ENCODE measurements at places on chromosomes 3 and 15. TPM values are rescaled to one million over a fixed set of nuclear protein-coding genes. Genes with fewer than 3 reads are reported as not detected.

FBXO40 gene
- 0.68 TPM for total RNA-seq

GOLGA8B gene
- total RNA-seq = 370 TPM

CRABP1 gene
- 0.74 TPM for total RNA-seq

TRANK1 gene
- total RNA-seq = 7.6 TPM

CAND2 gene
- total RNA-seq = 118 TPM

IL5RA gene
- 0.43 TPM for total RNA-seq

CCDC39 gene
- total RNA-seq = 3.5 TPM

GATA2 gene
- total RNA-seq = 11.9 TPM

CX3CR1 gene
- 2.0 TPM for total RNA-seq

NOX5 gene
- 10.7 TPM for total RNA-seq

CPNE9 gene
- total RNA-seq = 0.31 TPM

SCAMP5 gene
- total RNA-seq = 37.0 TPM

GJD2 gene
- total RNA-seq = not detected

TBCCD1 gene
- total RNA-seq = 33.1 TPM

LSM3 gene
- 14.9 TPM for total RNA-seq

C2CD4A gene
- 0.12 TPM for total RNA-seq

QTRT2 gene
- total RNA-seq = 24.0 TPM

DNA sequence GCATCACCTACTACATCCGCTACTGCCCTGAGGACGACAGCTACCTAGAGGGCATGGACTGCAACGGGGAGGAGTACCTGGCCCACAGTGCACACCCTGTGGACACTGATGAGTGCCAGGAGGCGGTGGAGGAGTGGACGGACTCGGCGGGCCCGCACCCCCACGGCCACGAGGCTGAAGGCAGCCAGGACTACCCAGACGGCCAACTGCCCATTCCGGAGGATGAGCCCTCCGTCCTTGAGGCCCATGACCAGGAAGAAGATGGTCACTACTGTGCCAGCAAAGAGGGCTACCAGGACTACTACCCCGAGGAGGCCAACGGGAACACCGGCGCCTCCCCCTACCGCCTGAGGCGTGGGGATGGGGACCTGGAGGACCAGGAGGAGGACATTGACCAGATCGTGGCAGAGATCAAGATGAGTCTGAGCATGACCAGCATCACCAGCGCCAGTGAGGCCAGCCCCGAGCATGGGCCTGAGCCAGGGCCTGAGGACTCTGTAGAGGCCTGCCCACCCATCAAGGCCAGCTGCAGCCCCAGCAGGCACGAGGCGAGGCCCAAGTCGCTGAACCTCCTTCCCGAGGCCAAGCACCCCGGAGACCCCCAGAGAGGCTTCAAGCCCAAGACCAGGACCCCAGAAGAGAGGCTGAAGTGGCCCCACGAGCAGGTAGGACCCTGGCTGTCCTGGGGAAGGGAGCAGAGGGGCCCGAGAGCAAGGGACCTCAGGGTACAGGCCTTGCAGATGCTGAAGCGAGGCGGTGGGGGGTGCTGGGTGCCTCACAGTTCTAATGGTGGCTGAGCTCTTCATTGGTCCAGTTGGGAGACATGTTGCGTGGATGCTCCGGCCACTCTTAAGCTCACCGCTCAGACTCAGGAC lies 168.6 kb downstream of the APBA2 start:
- DNase-seq = no peak

DNA sequence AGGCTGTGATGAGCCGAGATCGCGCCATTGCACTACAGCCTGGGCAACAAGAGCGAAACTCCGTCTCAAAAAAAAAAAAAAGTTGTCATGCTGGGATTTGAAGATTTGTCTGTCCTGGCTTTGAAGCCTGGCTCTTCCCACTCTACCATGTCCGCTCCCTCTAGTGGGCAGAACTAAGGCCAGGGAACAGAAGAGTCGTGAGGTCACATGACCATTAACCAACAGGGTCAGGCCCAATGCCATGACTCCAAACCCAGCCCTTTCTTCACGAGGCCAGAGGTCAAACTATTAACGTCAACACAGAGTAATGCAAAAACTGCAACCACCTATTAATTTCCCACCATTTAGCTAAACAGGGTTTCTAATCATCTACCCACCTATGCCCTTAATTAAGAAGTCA lies 212.1 kb downstream of the ADAMTS17 start:
- DNase-seq = no peak

GRCh38 chr3:116743062-116743461 lies 33.5 kb downstream of the TUSC7 start:
- no peak for DNase-seq

GRCh38 chr15:63895787-63896218 lies 62.1 kb upstream of the HERC1 start:
- DNase-seq = no peak

DNA sequence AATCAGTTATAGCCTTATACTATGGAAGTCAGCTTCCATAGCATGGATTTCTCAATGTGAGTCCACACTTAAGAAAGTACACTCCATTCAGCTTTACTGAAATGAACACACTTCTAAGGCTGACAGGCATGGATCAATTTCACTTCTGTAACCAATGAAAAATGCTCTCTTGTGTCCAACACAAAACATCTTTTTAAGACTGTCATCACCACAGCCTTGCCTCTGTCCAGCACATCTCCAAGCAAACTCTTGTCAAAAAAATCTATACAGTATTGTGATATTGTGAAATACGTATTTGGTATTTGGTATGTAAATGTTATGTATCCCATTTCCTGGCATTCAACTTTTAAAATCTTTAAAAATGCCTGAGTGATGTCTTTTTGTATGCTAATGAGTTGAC lies 208.7 kb downstream of the RAP2B start:
- DNase-seq = no peak

DNA sequence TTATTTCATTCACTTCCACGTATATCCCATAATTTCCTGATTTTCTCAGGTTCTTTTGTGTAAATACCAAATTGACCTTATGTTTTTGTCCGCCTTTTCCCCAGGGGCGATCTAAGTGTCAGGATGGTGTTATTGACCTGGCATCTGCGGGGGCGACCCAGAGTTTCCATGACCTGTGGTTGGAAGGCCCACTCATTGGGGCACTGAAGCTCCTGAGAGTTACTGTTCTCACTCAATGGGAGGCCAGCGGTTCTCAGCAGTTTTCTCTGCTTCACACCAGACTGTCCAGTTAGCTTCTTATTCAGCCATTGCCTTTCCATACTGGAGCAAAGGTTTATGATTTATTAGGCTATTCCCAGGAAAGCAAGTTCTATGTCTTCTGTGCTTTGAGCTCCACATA lies 53.3 kb downstream of the B3GALNT1 start:
- DNase-seq = no peak

- no peak for DNase-seq
Observed at GRCh38 chr3:126040386-126040785, 43.5 kb downstream of the SLC41A3 start.

GRCh38 chr3:140914384-140914945 lies 27.2 kb upstream of the SLC25A36 start:
- no peak for DNase-seq

GRCh38 chr3:157305392-157305791 lies 131.3 kb upstream of the PTX3 start:
- DNase-seq = no peak

DNA sequence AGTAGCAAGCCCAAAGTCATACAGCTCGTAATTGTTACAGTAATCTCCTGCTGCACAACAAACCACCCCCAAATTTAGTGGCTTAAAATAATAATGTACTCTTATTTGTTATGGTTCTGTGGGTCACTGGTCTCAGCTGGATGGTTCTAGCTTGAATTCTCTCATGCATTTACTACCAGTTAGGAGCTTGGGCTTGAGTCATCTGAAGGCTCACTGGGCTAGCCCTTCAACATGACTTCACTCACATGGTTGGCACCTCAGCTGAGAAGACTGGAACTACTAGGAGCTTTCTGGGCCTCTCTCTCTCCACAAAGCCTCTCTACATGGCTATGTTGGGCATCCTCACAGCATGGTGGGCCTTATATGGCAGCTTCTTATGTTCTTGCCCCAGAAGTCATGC lies 12.5 kb downstream of the PCOLCE2 start:
- no peak for DNase-seq

DNA sequence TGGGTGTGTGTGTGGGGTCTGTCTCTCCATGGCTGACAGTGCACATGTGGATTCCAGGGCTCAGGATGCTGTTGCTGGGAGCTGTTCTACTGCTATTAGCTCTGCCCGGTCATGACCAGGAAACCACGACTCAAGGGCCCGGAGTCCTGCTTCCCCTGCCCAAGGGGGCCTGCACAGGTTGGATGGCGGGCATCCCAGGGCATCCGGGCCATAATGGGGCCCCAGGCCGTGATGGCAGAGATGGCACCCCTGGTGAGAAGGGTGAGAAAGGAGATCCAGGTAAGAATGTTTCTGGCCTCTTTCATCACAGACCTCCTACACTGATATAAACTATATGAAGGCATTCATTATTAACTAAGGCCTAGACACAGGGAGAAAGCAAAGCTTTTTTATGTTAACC lies 10.5 kb downstream of the ADIPOQ start:
- no peak for DNase-seq

DNA sequence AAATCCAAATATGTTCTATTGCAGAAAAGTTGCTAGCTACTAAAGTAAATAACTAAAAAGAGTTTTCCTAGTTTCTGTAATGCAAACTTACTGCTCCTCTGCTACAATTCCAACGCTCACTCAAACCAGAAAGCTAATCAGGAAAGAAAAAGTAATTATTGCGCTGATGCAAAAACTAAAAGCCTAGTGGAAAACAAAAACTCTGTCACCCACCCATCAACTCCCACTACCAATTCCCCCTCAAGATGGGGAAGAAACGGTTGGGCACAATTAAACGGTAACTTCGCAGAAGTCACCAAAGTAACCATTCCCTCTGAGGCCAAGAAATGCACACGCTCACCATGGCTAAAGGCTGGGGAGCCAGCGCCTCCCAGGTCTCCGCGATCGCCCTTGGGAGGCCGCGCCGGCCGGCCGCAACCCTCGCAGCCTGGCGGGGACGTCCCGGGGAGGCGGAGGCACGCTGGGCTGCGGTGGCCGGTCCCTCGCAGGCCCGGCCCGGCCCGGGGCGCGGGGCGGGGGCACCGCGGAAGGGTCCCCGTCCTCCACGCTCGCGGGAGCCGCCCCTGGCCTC lies 684 bp downstream of the SLTM start:
- DNase-seq = no peak

DNA sequence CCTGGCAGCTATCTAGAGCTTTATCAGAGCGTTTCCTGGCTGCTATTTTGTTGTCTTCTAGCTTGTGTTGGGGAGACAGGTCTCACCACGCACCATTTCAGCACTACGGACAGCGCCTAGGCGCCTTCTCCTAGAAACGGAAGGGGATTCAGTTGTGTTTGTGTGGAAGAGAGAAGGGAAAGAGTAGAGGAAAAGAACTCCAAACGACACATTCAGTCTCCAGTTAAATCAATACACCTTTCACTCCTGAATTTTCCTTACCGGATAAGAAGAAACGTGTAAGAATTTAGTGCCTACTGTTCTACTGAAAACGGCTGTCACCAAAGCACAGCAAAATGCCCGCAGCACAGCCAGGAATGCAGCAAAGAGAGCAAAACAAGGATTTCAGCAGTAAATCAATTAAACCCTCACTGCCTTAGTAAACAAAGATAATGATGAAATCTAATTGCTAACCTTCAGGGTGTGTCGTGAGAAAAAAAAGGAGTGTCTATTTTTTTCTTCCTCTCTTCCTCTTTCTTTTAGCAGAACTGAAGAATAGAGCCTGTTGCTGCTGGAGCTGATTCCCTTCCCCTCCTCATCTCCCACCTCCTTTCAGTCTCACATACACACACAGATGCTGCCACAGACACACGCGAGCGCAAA lies 412 bp upstream of the CTXN2 start:
- DNase-seq = peak; percentile 78

GRCh38 chr3:126317029-126317996 lies 39.9 kb downstream of the KLF15 start:
- DNase-seq = no peak

GRCh38 chr3:160667452-160667851 lies 9.5 kb upstream of the ARL14 start:
- no peak for DNase-seq

DNA sequence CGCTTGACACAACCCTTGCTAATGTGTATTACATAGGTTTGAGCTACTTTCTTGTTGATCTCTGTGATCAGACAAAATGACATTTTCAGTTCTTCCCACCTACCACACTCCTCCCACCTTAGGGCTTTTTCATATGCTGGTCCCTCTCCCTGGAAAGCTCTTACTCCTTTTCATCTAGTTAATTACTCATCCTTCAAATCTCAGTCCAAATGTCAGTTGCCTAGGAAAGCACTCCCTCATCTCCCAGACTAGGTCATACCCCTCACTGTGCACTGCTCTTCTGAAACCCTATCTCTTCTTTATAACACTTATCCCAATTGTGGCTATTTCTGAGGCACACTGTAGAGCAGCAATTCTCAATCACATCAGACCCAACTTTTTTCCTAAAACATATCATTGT lies 7.3 kb downstream of the ZNF106 start:
- no peak for DNase-seq

GRCh38 chr3:138459619-138460535 lies 25.5 kb downstream of the ESYT3 start:
- peak; percentile 13 for DNase-seq

DNA sequence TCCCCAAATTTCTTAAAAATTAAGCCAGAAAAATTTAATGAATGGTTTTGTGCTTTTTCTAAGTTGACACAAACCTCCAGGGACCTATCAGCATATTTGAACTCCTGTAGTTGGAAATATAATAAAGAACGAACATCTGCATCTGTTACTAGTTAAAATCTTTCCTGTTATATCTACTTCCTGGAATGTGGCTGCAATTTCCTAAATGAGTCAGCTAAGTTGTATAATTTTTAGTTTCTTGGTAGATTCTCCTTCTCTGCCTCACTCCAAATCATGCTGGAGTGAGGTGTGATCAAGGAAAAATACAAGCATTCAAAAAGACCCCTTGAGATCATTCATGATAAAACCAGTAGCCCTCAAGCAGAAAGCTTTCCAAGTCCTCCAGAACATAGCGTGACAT lies 106.2 kb upstream of the MCTP2 start:
- no peak for DNase-seq

DNA sequence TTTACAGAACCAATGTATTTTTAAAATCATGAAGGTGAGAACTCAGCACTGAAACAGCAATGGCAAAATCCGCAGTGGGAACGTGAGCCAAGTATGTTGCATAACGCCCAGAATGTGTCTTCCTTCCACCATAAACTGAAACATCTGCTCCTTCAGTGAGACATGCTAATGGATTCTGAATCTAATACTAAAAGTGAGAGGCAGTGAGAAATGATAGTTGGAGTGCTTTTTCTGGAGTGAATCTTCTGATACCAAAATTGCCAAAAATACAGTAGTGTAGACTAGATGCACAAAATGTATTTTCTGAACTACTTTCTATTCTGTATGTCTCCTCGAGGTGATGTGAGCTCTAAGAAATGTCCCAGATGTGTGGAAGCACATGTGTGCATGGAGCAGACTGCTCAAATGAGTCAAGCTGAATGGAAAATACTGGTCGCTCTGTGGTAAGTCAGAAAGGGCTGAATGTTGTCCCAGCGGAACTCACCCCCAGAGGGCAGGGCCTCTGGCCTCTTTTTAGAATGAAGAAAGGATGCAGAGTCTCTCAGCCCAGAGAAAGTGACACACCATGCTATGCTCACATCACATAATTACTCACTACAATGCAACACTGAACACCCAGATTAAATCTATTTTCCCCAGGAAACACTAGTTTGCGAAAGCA lies 73.0 kb downstream of the ATP10A start:
- peak; percentile 74 for DNase-seq

Measured in testis (tissue), 5 donors.